SHP77 (cell line): ENCODE measurements at places on chromosomes 5 and 9.

- no peak for DNase-seq
Measured at GRCh38 chr9:78005231-78006002, 26.2 kb downstream of the GNAQ start.

DNA sequence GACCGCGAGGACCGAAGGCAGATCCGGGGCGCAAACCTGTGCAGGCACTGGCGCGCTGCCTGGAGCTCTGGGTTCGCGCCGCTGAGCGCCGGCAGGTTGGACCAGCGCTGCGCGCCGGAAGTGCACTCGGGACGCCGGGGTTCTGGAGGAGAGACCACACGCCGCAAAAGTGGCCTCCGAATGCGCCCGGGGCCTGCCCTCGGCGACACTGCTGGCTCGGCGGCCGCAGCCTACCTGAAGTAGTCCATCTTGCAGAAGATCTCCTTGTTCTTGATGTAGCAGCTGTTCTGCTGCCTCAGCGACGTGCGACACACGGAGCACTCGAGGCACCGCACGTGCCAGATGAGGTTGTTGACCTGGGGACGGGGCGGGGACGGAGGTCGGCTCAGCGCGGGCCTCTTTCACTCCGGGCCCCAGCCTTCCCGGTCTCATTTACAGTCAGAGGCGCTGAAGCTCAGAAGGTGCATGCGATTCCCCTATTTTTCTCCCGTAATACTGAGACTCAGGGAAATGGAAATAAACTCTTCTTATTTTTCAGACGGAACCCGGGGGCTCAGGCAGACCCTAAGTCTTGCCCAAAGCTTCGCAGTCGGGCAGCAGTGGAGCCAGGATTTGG is 2.5 kb downstream of the LHX6 start:
- DNase-seq: no peak

DNA sequence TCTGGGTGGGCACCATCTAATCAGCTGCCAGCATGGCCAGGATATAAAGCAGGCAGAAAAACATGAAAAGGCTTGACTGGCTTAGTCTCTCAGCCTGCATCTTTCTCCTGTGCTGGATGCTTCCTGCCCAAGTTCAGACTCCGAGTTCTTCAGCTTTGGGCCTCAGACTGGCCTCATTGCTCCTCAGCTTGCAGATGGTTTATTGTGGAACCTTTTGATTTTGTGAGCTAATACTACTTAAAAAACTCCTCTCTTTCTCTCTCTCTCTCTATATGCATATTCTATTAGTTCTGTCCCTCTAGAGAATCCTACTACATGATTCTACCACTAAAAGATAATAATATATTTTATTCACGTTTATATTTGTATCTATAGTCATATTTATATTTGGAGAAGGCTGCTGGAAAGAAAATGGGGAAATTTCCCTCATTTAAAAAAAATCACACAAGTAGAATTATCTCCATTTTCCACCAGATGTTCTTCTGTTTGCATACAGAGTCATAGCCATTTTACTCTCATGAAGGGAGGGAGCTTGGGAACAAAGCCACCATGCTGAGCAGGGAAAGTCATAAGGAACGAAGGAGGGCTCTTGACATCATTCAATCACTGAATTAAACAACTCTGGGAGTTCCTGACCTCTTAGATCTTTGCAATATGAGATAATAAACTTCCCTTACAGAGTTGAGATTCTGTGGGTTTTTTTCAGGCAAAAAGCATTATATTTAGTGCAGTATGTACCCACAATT is 1137.4 kb upstream of the CDH18 start:
- DNase-seq: no peak

GRCh38 chr5:6873359-6873758 is 160.1 kb downstream of the TENT4A start:
- DNase-seq: no peak

- DNase-seq: no peak
Measured at GRCh38 chr5:172065431-172066065, 59.1 kb upstream of the FBXW11 start.

DNA sequence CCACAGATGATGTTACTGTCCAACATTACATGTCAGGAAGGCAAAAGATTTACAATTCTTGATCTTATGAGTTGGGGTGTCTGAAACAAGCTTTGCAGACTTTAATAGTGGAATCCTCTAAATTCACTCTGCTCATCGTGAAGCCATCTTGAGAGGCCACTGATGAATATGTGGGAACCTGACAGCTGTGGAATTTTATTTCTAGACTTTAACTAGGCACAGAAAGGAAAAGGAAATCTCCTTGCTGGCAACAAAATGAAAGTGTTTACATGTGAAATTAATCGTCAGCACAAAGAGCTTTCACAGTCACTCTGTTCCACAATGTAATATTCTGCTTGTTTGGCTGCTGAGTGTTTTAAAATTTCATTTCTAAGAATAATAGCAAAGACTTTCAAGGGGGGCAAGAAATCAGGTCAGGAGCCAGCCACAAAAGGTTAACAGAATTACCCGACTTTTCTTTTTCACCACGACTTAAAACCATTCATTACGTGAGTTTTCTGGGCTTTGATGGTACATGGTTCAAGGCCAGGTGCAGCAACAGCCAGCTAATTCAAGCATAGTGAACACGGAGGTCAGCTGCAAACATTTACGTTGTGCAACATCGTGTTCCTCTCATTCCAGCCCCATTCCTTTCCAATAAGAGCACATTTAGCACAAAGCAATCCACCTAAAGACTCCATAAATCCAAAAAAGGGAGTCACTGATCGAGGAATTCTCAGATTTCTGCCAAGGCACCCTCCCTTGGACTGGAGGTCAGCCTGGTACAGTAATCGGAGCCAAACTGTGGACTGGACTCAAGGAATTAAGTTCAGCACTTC is 14.6 kb downstream of the NREP start:
- no peak for DNase-seq

GRCh38 chr5:125367702-125368101 is 621.3 kb upstream of the ZNF608 start:
- DNase-seq: no peak

DNA sequence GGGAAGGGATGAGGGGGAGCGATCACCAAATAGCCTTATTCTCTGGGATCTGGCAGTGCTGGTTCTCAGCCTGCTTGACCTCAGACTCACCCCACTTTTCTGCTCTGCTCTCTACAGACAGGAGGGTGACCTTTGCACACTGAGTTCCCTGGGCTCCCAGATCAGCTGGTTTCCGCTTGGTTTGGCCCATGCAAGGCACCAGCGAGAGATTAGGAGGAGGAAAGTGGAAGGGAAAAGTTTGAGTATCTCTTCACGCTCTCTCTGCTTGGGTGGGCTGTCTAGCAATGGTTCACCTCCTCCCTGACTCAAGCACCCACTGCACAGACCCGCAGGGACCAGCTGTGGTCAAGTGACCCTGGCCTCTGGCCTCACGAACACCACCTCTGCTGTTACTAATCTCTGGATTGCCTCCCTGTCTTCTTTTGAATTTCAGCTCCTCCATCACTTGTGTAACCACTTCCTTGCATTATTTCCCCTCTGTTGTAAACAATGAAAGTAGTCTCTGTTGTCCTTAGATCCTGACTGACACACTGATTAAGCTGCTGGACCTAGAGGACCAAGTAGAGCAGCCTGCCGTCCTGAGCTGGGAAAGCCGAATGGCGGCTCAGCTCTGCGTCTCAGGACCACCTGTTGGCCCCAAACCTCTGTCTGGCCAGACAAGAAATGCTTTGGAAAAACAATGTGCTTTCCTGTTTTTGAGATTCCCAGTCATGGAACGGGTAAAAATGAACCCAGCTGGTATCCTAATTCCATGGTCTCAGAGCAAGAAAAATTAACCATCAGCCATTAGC is 186.6 kb downstream of the CRB2 start:
- DNase-seq: no peak

GRCh38 chr9:5446451-5447236 is 3.7 kb upstream of the CD274 start:
- DNase-seq: no peak

GRCh38 chr9:115106642-115107041 is 11.3 kb downstream of the TNC start:
- DNase-seq: no peak

DNA sequence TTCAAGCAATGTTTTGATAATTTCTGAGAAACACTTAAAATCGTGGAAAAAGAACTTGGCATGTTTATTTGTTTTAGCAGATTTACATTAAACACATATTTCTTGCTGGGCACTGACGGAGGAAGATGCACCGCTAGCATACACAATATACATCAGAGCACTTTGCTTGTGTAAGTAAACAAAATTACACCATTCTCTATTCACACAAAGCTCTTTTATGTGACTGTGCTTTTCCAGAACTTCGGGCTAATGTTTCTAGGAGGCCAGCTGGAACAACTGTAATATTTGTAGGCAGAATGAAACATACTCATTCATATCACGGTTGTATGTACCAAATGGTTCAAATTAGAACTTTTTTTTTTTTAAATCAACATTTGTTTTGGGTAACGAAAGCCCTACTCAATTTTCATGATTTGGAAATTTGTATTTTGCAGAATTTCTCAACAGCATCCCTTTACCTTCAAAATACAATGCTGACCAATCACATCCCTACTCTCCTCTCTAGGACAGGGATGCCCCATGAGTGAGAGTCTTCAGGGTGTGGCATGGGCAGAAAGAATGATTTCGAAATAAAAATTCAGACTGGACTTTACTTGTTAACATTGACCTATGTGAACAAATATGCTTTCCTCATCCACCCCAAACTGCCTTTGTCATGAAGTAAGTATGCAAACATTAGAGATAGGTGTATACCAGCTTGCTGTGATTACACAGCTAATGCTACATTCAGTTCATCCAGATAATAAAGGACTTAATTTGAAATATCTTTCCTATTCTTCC is 425.1 kb downstream of the BNC2 start:
- DNase-seq: no peak

- DNase-seq: no peak
Measured at GRCh38 chr5:72063219-72063819, 44.0 kb upstream of the MAP1B start.

GRCh38 chr9:27791311-27791710 is 218.0 kb upstream of the C9orf72 start:
- DNase-seq: no peak

DNA sequence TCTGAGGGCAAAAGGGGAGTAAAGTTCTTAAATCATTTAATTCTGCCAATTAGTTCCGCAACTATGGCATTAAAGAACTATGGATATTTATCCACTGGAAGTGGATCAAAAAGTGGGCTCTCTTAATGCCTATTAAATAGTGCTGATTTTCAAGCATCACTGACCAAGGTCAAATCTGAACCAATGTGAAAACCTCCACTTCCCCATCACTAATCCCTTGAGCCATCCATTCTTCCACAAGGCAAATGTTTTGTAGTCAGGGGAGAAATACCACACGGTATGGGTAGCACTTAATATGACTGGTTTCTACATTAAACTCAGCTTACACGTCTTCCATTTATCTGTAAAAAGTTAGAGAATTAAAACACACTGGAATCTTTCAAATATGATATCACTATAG is 57.6 kb downstream of the MLLT3 start:
- DNase-seq: no peak

GRCh38 chr9:105359892-105360291 is 87.9 kb upstream of the FSD1L start:
- no peak for DNase-seq

GRCh38 chr5:109329333-109330237 is 80.2 kb downstream of the PJA2 start:
- no peak for DNase-seq

DNA sequence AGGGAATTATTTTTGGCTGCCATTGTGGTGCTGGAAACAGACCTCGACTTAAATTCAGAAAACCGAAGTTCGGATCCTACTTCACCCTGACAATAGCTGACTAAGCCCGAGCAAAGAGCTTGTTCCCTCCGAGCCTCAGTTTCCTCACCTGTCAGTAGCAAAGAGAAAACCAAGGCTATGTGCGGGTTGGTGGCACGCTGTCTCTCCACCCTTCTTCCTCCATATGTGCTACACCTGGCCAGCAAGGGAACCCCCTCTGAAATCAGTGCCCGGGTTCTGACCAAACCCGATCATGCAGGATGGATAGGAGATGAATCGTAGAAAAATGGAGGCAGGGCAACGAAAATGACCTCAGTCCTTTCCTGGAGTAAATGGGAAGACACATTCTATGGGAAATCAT is 16.7 kb upstream of the MSX2 start:
- no peak for DNase-seq

GRCh38 chr5:42811591-42812446 is at the start of gene SELENOP:
Gene SELENOP (minus strand): TSS chr5:42811892. CDS start chr5:42808353, 3,539 bp downstream.
- DNase-seq: no peak

DNA sequence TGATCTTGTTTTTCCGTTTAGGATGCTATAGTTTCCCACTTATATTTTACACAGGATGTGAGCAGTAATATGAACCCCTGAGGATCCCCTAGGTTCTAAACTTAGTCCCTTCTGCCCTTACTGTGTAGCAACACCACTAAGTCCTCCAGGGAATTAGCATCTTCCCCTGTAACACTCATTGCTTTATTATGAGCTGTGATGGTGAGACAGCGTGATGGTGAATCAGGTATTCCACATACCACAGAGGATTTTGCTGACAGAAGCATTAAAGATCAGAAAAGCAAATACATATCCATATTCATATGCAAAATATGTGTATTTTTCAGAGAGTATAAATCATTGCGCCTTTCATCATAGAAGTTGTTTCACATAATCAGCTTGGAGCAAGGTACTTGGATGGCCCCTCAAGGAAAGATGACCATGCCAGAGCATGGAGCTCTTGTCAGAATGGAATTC is 317.0 kb downstream of the ICE1 start:
- DNase-seq: no peak

DNA sequence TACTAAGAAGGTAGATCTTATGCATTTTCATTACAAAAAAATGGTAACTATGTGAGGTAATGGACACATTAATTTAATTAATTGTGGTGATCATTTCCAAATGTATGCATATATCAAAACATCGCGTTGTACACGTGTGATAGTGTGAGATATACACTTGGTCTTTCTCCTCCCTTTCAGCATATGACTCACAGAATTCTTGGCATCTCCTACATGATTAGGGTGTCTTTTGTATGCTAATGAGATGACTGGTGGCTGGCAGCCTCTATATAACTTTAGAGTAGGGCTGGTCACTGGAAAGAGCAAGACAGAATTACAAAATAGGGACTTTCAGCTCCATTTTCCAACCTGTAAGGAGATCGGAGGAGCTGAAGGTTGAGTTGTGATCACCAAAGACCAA is 1167.6 kb downstream of the CDH12 start:
- DNase-seq: no peak

DNA sequence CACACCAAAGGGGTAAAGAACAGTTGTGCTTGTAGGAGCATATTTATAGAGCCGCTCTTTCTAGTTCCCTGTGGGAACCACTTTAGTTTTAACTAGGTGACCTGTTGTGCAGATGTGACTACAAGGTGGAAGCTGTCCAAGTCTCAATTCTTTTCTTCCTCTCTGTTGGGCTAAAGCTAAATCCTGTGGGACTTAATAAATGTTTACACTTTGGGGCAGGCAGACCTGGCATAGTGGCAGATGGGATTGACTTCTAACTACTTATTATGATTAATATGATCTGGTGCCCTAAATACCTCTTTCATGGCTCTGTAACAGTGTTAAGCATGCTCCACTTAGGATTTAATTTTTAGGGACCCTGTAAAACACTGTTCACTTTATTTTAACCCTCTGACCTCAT is 265.3 kb downstream of the KCTD16 start:
- DNase-seq: no peak

GRCh38 chr9:18114559-18115475 is 359.1 kb upstream of the ADAMTSL1 start:
- no peak for DNase-seq
